ENCODE measurements at places on chromosomes 4 and X. TPM values are rescaled to one million over a fixed set of nuclear protein-coding genes. Genes with fewer than 3 reads are reported as not detected.

Gene USP17L17
- total RNA-seq = not detected

GRCh38 chr4:23134331-23134730 is 441.6 kb downstream of the GBA3 start:
- DNase-seq = no peak

GRCh38 chr4:151646322-151646721 is 114.5 kb downstream of the GATB start:
- DNase-seq = no peak

- DNase-seq = no peak
Measured at GRCh38 chrX:129762448-129762847, 17.3 kb upstream of the SASH3 start.

DNA sequence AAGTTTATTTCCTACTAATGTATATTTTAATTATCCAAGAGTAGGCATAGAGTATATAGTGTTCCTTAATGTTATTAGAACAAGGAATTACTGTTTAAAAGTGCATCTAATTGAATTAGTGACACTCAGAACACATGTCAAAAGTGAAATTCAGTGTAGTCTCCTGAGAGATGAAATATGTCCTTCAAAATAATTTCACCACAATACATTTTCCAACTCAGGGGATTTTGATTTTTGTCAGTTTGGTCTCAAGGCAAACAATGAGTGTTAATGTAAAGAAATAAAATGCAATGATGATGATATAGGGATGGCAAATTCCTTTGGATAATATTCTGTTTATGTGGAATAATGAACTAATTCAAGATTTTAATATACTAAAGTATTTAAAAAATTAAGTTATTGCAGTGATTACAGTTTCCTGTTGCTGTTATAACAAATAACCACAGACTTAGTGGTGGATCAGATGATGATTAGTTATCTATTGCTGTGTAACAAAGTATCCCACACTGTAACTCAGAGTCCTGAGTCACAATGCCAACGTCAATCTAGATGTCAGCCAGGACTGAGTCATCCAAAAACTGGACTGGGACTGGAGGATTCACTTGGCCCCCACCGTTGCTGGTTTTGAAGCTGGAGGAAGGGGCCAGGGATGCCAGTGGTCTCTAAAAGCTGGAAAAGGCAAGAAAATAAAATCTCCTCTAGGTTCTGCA is 148.0 kb upstream of the SLC7A11 start:
- DNase-seq = no peak

Data from Caco-2 (cell line).